MM.1S (cell line): ENCODE measurements at places on chromosomes 12 and 14.
A peak's percentile ranks its signal among the peaks of the same experiment; 100 is the strongest.

GRCh38 chr12:49034286-49034622, 15.7 kb upstream of the PRKAG1 start:
- no peak overlapping the region for H3K27ac ChIP-seq
- H3K36me3 ChIP-seq: no peaks in the 10 kb centered on the region; the same call in 1 of the 2 replicates
- no peak overlapping the region for H3K4me3 ChIP-seq
- H3K4me1 ChIP-seq: no peaks in the 10 kb centered on the region

DNA sequence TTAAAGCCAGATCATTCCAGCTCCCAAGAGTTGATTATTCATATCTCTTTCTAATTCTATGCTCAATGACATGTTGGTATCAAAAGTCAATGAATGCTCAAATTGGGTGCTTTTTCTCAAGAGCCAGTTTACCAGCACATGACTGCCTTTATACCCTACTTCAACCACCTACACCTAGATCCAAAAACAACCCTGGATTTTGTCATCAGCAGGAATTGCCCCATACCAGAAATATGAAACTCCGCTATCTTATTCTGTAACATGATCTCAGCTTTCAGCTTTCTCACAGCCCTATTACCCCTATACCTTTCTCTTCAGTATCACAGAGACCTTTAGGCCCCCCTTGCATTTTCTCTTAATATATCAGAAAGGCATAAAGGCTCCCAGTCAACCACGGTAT, 32.3 kb upstream of the ESR2 start:
- no peaks in the 10 kb centered on the region for H3K4me1 ChIP-seq
- no peak overlapping the region for H3K4me3 ChIP-seq
- no peaks in the 10 kb centered on the region for H3K36me3 ChIP-seq
- no peak overlapping the region for H3K27ac ChIP-seq
- H3K27me3 ChIP-seq: no peaks in the 10 kb centered on the region

- H3K27me3 ChIP-seq: no peaks in the 10 kb centered on the region
- no peak overlapping the region for H3K27ac ChIP-seq
- no peaks in the 10 kb centered on the region for H3K4me1 ChIP-seq
- no peaks in the 10 kb centered on the region for H3K36me3 ChIP-seq
Measured at GRCh38 chr12:88092771-88093170, 49.1 kb downstream of the CEP290 start.

DNA sequence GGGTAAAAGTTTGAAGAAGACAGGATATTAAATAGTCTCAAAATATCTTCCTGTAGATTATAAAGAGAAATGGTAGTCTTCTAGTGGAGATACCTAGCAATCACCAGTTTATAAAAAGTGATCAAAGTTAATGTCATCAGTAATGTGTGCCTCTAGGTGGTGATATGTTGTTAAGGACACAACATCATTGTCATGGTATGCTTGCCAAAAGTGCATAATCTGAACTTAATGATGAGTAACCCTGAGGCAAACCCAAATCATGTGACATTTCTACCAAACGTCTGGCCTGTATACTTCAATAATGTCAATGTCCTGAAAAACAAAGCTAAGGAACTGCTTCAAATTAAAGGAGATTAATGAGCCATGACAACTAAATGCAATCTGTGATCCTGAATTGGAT, 214.7 kb downstream of the PHLDA1 start:
- no peaks in the 10 kb centered on the region for H3K27me3 ChIP-seq
- H3K4me3 ChIP-seq: no peak overlapping the region
- H3K27ac ChIP-seq: no peak overlapping the region
- no peaks in the 10 kb centered on the region for H3K36me3 ChIP-seq
- peaks cover 18% of the 10 kb centered on the region for H3K4me1 ChIP-seq

DNA sequence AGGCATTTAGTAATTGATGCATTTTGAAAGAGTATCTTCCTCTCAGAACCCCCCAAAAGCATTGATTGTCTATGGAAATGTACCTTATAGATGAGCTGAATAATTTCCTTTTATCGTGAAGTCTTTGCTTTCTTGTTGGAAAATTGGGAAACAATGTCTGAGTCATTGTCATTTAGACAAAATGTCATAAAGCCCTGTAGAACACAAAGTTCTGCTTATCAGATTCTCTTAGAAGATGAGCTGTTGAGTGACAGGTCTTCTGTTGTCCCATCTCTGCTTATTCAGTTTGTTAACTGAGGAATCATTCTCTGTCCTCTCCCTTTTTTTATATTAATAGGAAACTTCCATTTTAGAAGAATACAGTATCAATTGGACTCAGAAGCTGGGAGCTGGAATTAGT, 22.9 kb downstream of the MAPKAPK5 start:
- no peak for DNase-seq
- H3K4me1 ChIP-seq: no peaks in the 10 kb centered on the region
- no peaks in the 10 kb centered on the region for H3K36me3 ChIP-seq

- H3K4me1 ChIP-seq: no peaks in the 10 kb centered on the region
- no peak overlapping the region for H3K27ac ChIP-seq
- no peaks in the 10 kb centered on the region; the same call in 1 of the 2 replicates for H3K27me3 ChIP-seq
- DNase-seq: no peak
Measured at GRCh38 chr14:104688505-104689108, 811 bp upstream of the INF2 start.

DNA sequence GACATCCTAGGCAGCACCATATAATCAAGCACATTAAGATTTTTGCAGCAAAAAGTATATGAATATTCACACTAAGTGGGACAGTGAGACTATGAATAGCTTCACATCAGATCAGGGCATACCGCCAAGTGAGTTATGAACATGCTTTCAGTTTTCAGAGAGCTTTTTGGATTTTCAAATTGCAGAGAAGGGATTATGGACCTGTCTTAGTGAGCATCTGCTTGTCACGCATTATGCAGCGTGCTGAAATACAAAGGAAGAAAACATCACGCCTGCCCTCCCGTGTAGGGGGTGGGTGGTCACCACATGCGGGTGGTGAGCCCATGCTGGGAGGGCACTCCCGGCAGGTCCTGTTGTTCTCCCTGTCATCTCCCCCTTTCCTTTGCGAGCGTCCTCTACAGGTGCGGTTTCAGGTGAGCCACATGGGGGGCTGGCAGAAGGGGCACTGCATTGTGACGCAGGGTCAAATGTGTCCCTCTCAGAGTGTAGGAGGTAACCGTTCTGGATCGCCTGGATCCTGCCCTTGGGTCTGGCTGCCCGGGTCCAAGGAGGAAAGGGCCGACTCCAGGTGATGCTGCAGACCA, 42.6 kb downstream of the TRAF3 start:
- DNase-seq: peak; percentile 25
- H3K36me3 ChIP-seq: no peaks in the 10 kb centered on the region

DNA sequence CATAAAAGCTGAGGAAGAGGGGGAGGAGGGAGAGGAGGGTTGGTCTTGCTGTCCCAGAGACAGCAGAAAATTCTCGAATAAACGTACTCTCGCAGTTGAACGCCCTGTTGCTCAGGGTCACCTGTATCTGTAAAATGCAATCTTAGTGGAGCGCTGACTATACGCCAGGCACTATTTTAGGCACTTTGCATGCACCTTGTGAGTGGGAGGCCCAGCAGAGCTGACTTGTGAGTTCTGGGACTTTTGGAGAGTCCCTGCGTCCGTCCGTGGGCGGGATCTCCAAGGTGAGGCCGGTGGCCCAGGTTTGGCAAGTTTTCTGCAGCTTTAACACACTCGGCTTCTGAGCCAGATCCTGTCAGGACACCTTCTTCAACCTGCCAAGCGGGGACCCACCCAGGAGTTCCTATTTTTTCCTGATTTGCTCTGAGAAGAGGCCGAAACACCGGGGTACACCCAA, 32.5 kb upstream of the PLEKHG6 start:
- H3K36me3 ChIP-seq: no peaks in the 10 kb centered on the region
- H3K4me3 ChIP-seq: peak overlapping the region; percentile 58
- peaks cover 11% of the 10 kb centered on the region for H3K4me1 ChIP-seq
- peak overlapping the region; percentile 84 for H3K27ac ChIP-seq
- peak; percentile 59 for DNase-seq
- no peaks in the 10 kb centered on the region for H3K27me3 ChIP-seq

- H3K27me3 ChIP-seq: no peaks in the 10 kb centered on the region
- peak overlapping the region; percentile 65 for H3K4me3 ChIP-seq
- H3K27ac ChIP-seq: peak overlapping the region; percentile 57; the same call in 1 of the 2 replicates
- DNase-seq: no peak
- H3K4me1 ChIP-seq: peaks cover 11% of the 10 kb centered on the region
Measured at GRCh38 chr12:53325511-53326061, 4.2 kb upstream of the AAAS start.
